CD4-positive, alpha-beta T cell treated with Interleukin-15 for 4 hours (primary cell): ENCODE measurements at places on chromosomes 1 and 21.

- peak; percentile 86 for DNase-seq
These were observed 6.6 kb downstream of the LIN28A start for GRCh38 chr1:26417111-26417759.

- DNase-seq, result no peak
These were observed 7.4 kb downstream of the LDLRAP1 start for GRCh38 chr1:25550683-25551310.

- no peak for DNase-seq
These were observed 29.6 kb downstream of the SERINC2 start for GRCh38 chr1:31442648-31442994.

GRCh38 chr1:63789856-63790605 is 16.2 kb downstream of the ROR1 start:
- no peak for DNase-seq

- DNase-seq, result no peak
These were observed 389.3 kb downstream of the OMA1 start for GRCh38 chr1:58157256-58157655.

DNA sequence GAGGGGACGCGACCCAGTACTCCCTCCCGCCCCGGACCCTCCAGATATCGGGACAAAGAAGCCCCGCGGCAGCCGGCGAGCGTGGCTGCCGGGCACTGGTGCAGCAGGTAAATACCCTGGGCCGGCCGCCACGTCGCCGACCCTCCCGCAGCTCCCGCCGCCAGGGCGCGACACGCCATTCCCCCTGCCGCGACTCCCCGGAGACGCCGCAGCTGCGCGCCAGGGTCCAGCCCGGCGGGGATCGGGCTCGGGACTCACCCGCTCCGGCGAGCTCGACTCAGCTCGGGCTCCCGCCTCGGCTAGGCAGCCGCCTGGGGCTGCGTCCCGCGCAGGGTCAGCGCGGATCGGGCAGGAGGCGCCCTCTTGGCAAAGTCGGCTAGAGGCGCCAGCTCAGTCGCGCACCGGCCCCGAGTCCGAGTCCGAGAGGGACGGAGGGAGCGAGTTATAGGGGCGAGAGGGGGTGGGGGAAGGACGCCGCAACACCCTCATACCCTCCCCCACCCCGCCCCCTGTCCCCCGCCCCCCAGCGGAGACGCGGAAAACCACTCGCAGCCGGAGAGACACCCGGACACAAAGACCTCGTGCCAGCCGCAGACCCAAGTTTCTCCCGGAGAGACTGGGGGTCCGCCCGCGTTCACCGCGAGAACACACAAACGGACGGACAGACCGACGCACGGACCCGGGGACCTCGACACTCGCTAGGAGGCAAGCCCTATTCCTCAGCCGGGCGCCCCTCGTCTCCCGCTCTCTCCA is 985 bp downstream of the SYT6 start:
- DNase-seq, result no peak

DNA sequence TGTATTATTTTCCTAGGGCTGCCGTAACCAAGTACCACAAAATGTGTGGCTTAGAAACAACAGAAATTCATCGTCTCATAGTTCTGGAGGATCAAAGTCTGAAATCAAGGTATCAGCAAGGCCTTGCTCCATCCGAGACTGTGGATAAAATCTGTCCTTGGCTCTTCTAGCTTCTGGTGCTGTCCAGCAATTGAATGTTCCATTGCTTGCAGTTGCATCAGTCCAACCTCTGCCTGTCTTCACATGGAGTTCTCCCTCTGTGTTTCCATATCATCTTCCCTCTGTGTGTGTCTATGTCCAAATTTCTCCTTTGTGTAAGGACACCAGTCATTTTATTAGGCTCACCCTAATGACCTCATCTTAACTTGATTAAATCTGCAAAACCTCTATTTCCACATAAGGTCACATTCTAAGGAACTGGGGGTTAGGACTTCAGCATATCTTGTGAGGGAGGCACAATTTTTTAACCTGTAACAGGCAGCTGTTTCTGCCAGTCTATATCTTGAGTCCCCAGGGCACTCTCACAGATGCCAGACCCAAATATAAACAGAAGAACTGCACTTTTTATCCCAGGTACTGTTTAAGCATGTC is 84.2 kb downstream of the ERG start:
- DNase-seq, result no peak

- DNase-seq, result no peak
These were observed 63.7 kb downstream of the ZC3H11B start for GRCh38 chr1:219549215-219549614.

DNA sequence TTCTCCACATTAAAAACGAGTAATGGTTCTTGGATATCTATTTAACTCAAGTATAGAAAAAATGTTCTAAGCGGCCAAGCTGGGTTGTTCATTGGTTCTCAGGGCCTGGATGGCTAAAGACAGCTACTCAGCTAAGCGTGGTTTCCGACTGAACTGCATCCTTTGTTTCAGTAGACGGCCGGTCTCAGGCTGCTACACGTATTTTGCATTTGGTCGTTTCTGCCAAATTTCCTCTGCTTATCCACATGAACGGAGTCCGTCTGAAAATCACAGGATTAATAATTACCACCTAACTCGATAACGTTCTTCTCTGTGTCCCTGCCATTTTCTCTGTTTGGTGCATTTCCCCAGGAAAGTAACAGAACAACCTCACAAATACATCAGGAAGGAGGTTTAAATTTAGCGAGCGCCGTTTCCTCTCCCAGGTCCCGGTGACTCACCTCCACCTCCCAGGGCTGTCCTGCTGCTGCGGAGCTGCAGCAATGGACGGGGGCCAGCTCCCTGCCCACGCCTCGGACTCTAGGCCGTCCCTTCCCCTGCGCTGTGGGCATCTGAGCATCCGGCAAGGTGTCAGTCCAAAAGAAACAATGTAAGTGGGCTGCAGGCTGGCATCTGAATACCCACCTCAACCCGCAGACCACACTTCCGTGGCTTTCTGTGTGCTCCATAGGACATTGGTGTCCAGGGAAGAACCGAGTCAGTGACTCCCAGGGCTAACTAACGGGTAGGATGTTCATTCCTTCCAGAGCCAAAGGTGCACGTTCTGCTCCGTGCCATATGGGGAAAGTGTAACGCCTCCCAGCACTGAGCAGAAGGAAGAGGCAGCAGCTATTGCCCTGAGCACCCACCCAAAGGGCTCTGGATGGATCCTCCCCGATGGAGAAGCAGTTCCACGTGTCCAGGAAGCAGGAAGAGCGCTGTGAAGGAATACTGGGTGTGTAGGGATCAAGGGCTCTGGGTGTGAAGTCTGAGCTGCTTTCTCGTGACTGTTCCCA is 4.1 kb upstream of the GABRD start:
- DNase-seq, result no peak

- DNase-seq, result no peak
These were observed 12.2 kb upstream of the PRXL2B start for GRCh38 chr1:2574350-2574749.

DNA sequence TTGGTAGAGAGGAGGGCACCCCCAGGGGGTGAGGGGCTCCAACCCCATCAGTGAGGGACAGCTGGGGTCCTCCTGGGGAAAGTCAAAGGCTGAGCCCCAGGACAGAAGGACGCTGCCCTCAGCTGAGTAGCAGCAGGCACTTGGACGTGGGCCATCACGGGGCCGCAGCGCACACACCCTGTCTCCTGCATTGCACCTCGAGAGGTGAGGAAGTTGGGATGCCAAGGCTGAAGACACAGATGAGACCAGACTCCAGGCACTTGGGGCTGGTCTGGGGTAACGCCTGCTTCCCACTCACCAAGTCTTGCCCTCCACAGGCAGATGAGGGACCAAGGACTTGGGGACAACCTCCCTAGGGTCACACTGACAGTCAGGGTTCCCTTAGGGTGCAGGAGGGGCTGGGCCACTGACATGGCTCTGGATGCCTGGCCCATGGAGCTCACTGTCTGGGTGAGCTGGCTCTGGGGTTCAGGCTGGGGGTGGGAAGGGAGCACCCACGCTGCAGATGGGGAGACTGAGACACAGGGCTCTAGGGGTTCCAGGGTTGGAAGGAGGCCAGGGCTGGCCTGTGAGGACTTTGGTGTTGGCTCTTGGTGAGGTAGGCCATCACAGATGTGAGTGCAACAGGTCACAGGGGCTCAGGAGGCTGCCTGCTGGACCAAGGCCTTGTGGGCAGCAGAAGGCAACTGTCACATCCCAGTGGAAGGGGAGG is 16.6 kb upstream of the ZNF678 start:
- no peak for DNase-seq

DNA sequence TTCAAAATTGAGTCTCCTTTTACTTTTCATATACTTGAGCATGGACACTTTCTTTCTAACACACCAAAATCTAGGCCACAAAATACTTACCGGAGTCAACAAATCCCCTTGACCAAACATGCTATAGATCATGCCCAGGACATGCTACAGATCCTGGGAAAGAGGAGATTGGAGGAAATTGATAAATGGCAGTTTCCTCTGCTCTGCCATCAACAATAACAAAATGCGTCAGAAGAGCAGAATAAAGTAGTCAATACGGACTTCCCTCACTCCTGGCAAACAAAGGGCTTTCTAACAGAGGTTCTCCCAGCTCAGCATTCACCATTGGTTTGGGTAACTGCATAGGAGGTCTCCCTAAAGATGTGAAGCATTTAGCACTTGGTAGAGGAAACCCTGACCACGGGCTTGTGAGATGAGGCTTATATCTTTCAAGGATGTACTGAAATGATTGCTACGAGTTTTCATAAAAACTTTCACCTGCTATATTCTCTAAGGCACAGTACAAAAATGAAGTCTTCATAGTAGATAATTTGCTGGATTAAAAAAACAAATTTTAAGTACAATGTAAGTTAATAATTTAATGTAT is 283.8 kb upstream of the RUNX1 start:
- no peak for DNase-seq

- no peak for DNase-seq
These were observed 214.3 kb downstream of the PTPRU start for GRCh38 chr1:29450591-29450990.

GRCh38 chr1:2921970-2922686 is 99.1 kb upstream of the ACTRT2 start:
- DNase-seq, result peak; percentile 1

DNA sequence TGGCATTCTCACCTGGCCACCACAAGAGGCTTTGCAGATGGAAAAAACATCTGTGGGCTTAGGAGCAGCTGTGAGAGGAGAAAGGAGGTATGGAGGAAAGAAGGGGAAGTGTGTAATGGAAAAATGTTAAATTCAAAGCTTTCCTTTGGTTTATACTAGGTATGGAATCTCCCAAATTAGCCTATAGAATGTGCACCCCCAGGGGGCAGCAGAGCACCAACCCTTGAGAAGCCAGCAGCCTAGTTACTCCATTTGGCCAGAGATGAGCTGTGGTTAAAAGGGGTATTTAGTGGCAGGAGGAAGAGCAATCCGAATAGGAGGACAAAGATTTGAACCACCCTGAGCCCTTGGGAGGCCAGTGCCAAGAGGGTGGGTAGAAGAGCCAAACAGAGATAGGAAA is 97.5 kb upstream of the CTTNBP2NL start:
- no peak for DNase-seq

DNA sequence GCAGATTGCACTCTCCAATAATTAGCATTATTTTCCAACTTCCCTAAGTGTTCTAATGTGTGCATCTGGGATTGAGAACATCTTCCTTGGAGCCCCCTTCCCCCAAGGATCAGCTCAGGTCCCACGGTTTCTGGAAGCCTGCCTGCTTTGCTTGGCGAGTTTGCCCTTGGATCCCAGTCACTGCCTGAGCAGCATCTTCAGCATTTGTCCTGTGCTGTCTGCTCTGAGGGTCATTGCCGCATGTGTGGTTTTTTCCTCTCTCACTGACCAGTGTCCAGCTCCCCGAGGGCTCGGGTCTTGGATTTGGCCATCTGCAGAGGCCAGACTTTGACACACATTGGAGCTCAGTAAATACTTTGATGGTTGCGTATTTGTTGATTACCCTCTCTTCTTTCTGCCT is 18.1 kb downstream of the VANGL2 start:
- DNase-seq, result no peak

DNA sequence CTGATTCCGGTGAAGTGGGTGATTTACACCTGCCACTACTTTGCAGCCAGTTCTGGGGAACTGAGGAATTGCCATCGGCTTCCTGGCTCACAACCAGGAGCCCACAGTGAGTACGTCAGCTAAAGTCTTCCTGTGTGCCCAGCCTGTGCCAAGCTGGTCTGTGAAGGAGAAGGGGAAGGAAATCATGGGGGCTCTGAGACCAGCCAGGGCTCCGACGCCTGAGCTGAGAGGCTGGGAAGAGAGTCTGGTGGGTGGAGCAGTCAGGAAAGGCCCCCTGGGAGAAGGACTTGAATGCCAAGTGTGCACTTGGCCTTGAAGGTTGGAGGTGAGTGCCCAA is 1.2 kb downstream of the LURAP1 start:
- no peak for DNase-seq

DNA sequence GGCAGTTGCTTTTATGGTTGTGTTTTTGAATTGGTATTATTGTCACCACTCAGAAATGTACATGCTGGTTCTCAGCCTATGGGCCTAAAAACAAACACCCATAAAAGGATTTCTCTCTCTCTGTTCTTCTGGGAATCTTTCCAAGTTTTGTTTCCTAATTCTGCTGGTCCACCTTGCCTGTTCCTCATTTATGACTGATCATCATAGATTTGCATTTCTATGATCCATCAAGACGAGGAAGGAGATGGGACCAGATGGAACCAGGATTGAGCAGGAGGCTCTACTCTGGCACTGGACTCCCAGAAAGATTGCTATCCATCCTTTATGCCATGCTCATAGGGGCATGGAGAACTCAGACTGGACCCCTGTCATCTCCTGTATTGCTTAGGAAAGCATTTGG is 162.2 kb downstream of the C1orf94 start:
- DNase-seq, result no peak

DNA sequence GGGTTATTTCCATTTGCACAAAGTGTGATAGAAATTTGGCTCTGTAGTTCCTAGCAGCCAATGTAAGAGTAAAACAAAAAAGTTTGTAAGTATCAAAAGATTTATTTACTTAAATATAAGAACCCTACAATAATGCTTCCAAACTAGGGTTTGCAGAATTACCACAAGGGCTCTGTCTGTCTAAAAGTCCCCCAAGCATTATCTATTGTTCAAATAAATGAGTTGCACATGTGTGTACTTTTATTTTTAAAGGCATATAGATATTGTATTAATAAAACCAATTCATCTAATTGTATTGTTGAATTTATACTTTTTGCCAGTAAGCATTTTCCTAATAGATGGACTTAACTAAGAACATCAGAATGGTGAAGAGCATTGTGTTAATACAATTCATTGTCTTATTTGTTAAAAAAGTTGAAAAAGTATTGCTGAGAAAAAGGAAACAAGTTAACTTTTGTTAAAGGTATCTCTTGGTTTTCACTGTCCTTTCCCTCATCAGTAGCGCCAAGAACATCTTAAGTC is 863 bp upstream of the PTPRC start:
- DNase-seq, result no peak

- DNase-seq, result no peak
These were observed 265.4 kb downstream of the FOXD2 start for GRCh38 chr1:47703156-47703825.

GRCh38 chr1:5979536-5980313 is 12.5 kb downstream of the NPHP4 start:
- DNase-seq, result no peak
